ENCODE measurements at places on chromosomes 12 and 14.

- no peak for DNase-seq
These were observed 8.1 kb downstream of the RTL1 start for GRCh38 chr14:100895411-100895810.

GRCh38 chr12:103589517-103589916, 2.4 kb downstream of the STAB2 start:
- no peak for DNase-seq

DNA sequence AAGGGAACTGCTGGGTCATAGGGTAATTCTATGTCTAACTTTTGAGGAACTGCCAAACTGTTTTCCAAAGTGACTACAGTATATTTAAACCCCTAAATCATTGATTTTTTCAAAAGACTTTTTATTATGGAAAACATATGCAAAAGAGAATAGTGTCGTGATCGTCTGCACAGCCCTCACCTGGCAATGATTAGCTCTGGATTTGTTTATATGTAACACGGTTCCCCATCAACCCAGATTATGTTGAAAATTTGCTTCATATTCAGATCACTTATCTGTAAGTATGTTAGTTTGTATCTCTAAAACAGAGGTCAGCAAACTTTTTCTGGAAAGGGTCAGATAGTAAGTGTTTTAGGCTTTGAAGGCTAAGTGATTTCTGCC, 52.7 kb downstream of the CCDC92 start:
- DNase-seq = no peak

DNA sequence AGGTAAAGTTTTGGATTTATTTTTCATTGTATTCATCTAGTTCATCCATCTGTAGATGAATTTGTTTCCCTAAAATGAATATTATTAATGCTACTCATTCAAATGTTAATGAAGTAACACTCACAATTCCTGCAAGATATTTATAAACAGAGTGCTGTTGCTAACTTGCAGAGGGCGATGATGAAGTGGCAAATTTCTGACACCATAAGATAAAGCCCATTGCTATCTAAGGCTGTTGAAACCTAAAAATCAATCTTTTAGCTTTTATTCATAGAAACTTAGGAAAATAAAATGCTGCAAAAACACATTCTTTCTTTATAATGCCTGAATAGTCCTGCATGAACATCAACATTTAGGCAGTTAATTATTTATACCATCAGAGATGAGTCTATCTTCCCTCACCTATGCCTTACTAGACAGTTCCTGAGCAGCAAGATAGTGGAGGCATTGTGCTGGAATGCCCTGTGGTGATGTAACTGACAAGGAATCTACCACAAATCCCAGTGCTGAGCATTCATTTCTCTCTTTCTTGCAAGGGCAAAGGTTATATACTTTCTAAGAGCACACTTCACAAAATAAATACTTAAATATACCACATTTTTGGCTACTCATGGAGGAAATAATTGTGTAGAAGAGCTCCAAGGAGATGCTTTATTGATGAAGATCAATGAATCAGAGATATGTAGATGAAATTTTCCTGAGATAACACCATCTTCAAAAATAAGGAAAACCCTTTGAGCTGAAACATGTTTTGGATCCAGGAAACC, 57.6 kb downstream of the LMNTD1 start:
- DNase-seq = no peak

GRCh38 chr12:78316631-78317468, 486.2 kb downstream of the NAV3 start:
- no peak for DNase-seq

GRCh38 chr14:95564060-95564459, 29.2 kb downstream of the GLRX5 start:
- DNase-seq = no peak

GRCh38 chr12:98370976-98371375, 144.4 kb upstream of the TMPO start:
- no peak for DNase-seq

DNA sequence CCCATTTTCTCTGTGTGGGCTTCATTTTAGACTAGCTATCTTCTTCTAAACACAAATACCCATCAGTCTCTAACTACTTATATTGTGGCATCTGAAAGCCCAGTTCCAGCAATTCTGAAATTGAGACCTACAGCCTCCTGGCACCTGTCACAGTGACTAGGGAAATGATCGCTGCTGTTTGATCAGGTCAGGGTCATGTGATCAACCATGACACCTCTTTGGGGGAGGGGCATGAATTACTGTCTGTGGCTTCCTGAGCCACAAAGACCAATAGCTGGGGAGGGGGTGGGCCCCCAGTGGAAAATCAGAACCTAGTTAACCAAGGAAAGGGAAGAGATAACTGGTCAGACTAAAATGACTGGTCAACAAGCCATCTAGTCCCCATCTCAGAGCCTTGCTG, 14.1 kb downstream of the WSCD2 start:
- no peak for DNase-seq

- DNase-seq = no peak
These were observed 6.3 kb upstream of the RILPL2 start for GRCh38 chr12:123442774-123443173.

GRCh38 chr14:28661171-28661772, 105.3 kb upstream of the FOXG1 start:
- no peak for DNase-seq

GRCh38 chr12:92968176-92968813, 39.2 kb upstream of the EEA1 start:
- DNase-seq = no peak

DNA sequence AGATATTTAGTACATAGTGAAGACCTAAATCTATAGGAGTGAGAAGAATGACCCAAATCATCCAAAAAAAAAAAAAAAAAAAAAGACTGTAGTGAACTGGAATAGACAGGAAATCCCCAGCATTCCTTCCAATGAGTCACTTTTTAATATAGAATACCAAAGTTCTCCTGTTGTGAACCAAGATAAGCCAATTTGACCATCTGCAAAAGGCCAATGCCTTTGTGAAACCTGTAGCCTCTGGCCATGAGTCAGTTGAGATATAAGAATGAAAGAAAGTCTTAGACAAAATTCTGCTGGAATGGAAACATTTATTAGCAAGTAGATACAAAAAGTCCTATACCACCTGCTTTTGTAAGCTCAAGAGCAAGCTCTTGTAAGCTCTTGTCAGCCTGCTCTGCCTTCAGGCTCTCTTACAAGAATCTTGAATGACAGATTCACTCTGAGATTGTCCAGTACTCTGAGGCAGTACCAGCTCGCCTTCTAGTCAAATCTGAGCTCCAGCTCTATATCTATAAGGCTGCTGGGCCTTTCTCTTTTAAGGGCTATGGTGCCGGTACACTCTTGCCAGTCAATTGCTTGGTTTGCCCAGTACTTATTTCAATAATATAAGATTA, 243.0 kb upstream of the TMTC1 start:
- DNase-seq = no peak

GRCh38 chr12:39620659-39621658, 1.4 kb upstream of the ABCD2 start:
- DNase-seq = no peak

DNA sequence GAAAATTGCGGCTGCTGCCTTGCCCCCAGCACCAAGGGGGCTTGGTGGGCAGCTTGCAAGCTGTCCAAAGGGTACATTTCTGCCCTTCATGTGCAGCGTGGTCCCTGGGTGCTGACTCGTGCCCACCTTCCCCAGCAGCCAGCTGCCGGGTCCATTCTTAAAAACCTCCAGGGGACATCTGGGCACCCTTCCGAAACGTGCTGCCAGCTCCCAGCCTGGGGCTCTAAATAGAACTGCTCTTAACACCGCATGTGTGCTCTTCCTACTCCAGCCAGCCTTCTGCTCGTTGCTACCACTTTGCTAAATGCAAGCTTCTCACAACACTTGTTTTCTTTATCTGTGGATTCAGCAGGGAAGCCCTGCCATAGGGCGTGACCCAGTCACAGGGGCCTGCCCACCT, 66.0 kb downstream of the RIMBP2 start:
- no peak for DNase-seq

GRCh38 chr14:26199096-26199495, 398.7 kb downstream of the NOVA1 start:
- DNase-seq = no peak

- DNase-seq = no peak
These were observed 76.4 kb downstream of the BCL2L14 start for GRCh38 chr12:12147111-12147510.

DNA sequence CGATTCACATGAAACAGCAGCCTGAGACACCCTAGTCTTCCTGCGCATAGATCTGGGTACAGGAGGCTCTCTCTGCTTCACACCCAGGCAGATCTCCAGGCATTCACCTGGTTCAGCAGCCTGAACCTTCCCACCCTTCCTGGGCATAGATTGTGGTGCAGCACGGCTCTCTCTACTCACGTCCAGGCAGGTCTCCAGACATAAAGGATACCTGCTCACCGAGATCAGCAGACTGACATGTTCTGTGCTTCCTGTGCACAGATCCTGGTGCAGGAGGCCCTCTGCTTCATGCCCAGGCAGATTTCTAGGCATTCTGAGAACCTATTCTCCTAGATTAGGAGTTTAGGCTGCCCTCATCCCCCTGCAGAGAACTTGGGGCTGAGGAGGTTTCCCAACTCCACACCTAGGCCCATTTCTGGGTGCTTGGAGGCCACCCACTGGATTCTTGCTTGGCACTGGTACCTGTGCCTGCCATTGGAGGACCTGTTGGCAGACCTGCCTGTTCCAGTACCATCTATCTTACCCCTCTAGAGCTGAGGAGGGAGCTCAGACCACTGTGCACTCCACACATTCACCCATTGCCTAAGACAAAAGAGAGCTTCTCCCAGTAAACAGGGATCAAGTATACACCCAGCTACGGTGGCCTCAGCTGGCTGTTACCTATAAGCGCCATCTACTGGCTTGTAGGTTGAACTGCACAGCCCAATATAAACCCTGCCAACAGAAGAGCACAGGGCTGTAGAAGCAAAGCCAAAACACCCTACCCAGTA, 28.0 kb upstream of the GARIN6 start:
- no peak for DNase-seq

DNA sequence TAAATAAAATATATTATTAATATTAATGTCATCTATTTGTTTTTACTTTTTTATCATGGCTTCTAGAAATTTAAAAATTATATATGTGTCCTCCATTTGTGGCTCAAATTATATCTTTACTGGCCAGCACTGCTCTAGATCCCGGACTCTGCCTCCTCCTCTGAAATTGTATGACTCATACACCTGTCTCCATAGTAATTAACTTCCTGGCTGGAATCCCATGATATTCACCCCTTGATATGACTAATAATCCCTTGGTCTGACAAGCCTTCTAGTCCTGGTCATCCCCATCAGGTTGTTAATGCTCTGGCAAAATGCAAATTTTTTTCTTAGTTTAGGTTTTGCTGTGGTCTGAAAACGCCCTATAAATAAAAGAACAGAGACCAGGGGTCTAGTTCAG, 116.2 kb downstream of the BMP4 start:
- no peak for DNase-seq

DNA sequence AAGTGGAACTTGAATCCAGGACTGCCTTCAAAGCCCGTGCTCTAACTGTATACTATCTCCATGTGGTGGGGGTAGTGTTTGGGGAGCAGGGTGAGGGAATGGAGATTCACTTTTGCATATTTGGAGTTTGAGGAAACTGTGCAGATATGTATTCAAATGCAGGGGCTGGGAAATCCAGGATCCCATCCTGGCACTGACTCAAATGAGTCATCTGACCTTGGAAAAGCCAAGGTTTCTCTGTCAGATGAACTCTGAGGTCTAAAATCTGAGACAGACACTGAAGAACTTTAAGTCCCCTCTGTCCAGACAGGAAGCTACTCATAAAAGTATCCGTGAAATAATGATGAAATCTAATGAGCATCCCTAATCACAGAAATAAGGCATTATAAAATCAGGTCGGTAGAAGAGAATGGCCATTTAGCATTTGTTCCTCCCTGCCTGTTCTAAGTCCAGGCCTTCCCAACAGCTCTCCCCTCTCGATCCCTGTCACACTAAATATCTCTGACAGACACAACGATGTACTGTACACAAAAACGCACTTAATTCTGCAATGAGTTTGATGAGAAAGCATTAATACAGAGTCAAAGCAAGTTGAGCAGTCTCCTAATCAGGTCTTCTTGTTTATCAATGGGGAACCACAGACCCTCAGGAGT, 14.4 kb downstream of the NIN start:
- no peak for DNase-seq

GRCh38 chr14:98185036-98185435, 1087.0 kb downstream of the BCL11B start:
- DNase-seq = no peak

- peak; percentile 13 for DNase-seq
These were observed 82.2 kb downstream of the ADCK1 start for GRCh38 chr14:77882098-77882497.

Data from occipital lobe (tissue), 3 donors.